ENCODE measurements at places on chromosomes 7 and 10.

DNA sequence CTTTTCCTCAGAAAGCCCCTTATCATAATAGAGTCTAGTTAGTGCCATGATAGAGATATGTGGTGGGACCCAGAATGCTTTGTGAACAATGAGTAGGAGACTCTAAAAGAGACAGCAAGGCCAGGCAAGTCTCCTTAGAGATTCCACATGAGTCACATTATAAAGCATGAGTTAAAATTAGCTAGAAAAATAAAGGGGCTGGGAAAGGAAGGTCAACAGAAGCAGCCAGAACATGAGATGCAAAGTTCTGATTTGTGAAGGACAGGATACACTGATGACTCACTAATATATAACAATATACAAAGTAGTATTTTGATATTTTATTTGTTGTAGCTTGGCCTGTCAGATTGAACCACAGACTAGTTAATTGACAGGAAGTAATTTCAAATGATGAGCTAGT, 25.3 kb upstream of the SNX13 start:
- no peaks in the 10 kb centered on the region for H3K27me3 ChIP-seq
- no peaks in the 10 kb centered on the region for H3K36me3 ChIP-seq
- H3K4me3 ChIP-seq: no peak overlapping the region

GRCh38 chr10:69407621-69408301, 9.0 kb downstream of the TACR2 start:
- DNase-seq: peak; percentile 44
- peak overlapping the region; percentile 29 for H3K4me3 ChIP-seq
- peaks cover 30% of the 10 kb centered on the region for H3K36me3 ChIP-seq
- peaks cover 21% of the 10 kb centered on the region for H3K4me1 ChIP-seq

DNA sequence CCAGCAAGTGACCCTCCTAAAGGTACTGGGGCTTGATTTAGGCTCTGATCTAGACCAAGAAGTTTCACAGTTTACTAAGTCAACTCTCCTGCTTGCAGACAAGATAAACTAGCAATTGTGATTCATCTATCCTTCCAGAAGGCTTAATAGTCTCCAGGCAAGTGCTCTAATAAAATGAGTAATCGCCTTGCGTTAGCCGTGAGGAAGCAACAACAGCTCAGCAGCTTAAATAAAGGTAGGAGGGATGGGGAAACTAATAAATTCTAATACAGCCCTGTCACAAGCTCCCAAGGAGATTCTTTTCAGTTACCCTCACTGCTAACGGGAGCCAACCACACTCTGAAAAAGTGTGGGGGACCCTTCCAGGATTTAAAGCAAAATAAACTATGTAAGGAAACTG, 48.4 kb downstream of the FRMD4A start:
- H3K4me1 ChIP-seq: no peaks in the 10 kb centered on the region
- no peak for DNase-seq
- H3K4me3 ChIP-seq: no peak overlapping the region

DNA sequence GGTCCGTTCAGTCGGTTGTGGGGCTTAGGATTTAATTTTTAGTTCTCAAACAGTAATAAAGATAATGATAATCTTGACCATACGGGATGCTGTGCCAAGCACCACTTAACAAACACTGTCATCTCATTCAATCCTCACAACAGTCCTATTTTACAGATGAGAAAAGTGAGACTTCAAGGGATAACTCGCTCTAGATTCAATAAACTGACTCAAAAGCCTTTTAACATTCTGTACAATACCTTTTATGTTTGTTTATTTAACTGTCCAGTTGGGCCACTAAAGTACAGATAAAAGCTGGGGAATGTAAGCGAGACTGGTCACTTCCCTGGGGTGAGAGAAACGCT, 437 bp upstream of the CFAP69 start:
- H3K27me3 ChIP-seq: no peaks in the 10 kb centered on the region
- H3K4me3 ChIP-seq: peak overlapping the region; percentile 92
- H3K27ac ChIP-seq: peak overlapping the region; percentile 88
- H3K4me1 ChIP-seq: peaks cover 28% of the 10 kb centered on the region
- peaks cover 41% of the 10 kb centered on the region for H3K36me3 ChIP-seq

- peaks cover 8% of the 10 kb centered on the region for H3K4me1 ChIP-seq
- H3K36me3 ChIP-seq: no peaks in the 10 kb centered on the region
- no peak for DNase-seq
- no peaks in the 10 kb centered on the region for H3K27me3 ChIP-seq
- no peak overlapping the region for H3K27ac ChIP-seq
These were observed 12.9 kb downstream of the SEC31B start for GRCh38 chr10:100506596-100507356.

DNA sequence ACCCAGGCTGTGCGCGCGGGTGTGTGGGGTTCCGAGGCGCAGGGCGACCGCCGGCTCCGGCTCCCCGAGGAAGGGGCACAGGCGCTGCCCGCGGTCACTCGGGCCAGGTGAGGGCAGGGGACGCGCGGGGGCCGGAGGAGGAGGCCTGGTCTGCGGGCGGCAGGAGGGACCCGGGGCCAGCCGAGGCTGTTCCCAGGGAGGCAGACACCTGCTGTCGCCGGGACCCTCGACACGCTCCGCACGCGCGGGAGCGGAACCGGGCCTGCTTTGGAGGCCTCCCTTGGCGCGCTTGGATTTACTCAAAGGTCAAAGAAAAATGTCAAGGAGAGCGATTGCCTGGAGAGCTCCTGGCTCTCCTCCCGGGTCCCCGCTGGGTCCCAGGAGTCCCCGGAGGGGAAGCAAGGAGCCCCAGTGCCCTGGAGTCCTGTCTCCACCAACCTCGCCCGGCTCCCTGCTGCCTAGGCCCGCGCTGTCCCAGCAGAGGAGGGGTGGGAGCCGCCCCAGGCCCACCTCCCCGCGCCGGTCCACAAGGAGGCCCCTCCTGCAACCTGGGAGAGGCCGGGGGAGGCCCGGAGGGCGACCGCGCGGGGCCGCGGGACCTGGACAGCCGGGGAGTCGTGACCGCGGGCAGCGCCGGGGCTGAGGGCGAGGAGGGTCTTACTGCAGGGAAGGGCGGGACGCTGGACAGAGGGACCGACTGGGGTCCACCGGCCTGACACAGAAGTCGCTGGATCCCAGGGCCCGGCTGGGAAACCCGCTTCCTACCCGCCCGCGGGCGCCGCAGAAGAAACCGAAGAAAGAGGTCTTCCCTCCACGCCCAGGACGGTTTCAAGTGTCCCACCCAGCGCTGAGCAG, 348.9 kb downstream of the DNAJB6 start:
- H3K27ac ChIP-seq: no peak overlapping the region
- H3K4me3 ChIP-seq: no peak overlapping the region
- no peaks in the 10 kb centered on the region for H3K4me1 ChIP-seq
- no peaks in the 10 kb centered on the region for H3K36me3 ChIP-seq

DNA sequence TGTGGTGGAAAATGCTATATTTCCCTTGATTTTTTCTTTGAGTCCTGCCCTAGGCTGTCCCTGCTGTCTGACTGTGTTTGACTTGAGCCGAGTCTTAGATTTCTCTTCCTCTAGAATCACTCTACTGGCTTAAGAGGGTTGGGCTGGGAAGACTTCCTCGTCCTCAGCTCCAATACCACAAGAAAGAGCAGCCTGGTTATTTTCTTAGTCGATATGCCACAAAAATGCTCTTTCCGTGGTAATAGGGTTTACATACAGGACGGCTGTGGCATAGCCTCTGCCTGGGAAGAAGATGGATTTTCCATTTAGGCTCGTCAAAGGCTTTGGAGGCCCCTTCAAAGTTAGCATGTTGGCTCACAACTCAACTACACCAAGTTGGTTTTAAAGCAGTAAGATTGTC, 212.0 kb upstream of the IGFBP3 start:
- H3K4me3 ChIP-seq: no peak overlapping the region
- H3K27me3 ChIP-seq: no peaks in the 10 kb centered on the region
- no peaks in the 10 kb centered on the region for H3K36me3 ChIP-seq
- no peak for DNase-seq
- H3K4me1 ChIP-seq: peaks cover 15% of the 10 kb centered on the region
- H3K27ac ChIP-seq: no peak overlapping the region

GRCh38 chr7:98168904-98169621, 42.2 kb upstream of the BHLHA15 start:
- no peaks in the 10 kb centered on the region for H3K27me3 ChIP-seq
- no peak overlapping the region for H3K4me3 ChIP-seq
- no peaks in the 10 kb centered on the region for H3K36me3 ChIP-seq
- no peak for DNase-seq
- no peaks in the 10 kb centered on the region for H3K4me1 ChIP-seq
- no peak overlapping the region for H3K27ac ChIP-seq

DNA sequence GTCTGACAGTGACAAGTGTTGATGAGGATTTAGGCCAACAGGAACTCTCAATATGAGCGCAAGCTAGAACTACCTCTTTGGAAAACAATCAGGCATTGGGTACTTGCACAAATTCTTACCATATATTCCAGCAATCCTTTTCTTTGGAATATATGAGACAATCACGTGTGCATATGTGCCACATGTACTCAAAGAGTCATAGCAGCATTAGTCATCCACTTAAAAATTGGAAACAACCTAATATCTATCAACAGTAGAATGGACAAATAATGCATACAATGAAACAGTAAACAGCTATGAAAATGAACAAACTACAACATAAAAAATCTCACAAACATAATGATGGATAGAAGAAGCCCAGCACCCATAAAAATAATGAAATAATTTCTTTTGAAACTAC, 179.7 kb downstream of the GLI3 start:
- H3K4me3 ChIP-seq: no peak overlapping the region
- peaks cover 2% of the 10 kb centered on the region for H3K27me3 ChIP-seq
- DNase-seq: no peak
- no peaks in the 10 kb centered on the region for H3K36me3 ChIP-seq
- no peaks in the 10 kb centered on the region for H3K4me1 ChIP-seq
- no peak overlapping the region for H3K27ac ChIP-seq

GRCh38 chr7:14104861-14105260, 115.4 kb upstream of the ETV1 start:
- no peak overlapping the region for H3K4me3 ChIP-seq
- DNase-seq: no peak
- H3K4me1 ChIP-seq: no peaks in the 10 kb centered on the region

GRCh38 chr7:80736371-80737125, 98.1 kb downstream of the CD36 start:
- no peaks in the 10 kb centered on the region for H3K36me3 ChIP-seq
- no peak for DNase-seq
- H3K27me3 ChIP-seq: no peaks in the 10 kb centered on the region
- no peak overlapping the region for H3K4me3 ChIP-seq

DNA sequence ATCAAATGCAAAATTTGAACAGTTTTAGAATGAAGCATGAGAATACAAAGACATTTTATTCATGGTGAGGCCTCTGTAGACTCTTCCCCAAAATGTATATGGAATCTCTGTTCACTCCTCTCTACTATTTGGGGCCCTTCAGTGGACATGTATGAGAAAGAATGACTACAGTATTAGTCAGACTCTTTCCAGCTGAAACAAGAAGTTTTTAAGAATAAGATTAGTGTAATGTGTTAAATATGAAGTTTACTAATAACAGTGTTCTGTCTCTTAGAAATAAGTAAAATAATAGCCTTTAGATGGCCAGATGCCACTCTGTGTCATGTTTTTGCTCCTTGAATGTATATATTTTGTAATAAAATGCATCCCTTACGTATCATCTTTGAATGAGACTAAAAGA, 585.6 kb downstream of the SUGCT start:
- H3K27ac ChIP-seq: no peak overlapping the region
- H3K27me3 ChIP-seq: no peaks in the 10 kb centered on the region
- DNase-seq: no peak
- H3K4me3 ChIP-seq: no peak overlapping the region
- no peaks in the 10 kb centered on the region for H3K36me3 ChIP-seq

DNA sequence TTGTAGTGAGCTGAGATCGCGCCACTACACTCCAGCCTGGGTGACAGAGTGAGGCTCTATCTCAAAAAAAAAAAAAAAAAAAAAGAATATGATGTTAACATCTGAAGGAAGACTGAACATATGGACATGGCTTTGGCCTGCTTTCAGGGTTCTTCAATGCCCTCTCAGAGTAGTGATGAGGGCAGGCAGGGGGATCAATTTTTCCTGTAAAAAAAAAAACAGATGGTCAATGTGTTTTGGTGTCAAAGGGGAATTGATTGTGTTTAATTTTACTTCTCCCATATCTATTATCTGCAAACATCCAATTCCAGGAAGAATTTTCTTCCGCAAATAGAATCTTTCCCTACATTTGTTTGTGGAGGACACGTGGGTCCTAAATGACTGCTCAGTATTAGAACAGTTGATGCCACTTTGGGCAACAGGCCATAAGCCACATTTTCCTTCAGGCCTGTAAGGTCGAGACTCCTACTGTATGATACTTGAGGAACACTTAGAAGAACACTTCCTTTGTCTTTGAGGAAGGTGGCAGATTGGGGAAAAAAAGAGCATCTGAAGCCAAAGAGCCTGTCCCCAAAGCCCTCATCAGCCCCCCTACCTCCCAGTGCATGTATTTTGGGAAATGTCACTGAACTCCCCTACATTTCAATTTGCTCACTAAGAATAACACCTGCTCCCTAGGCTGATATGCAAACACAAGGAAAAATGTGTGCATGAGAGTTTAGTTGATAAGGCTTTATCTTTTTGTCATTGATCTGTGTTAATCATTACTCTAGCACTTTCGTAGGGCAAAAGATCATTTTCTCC, 28.3 kb downstream of the MGAM2 start:
- peaks cover 35% of the 10 kb centered on the region for H3K4me1 ChIP-seq
- H3K27ac ChIP-seq: peak overlapping the region; percentile 77
- peaks cover 41% of the 10 kb centered on the region for H3K36me3 ChIP-seq
- no peak for DNase-seq
- H3K27me3 ChIP-seq: no peaks in the 10 kb centered on the region
- H3K4me3 ChIP-seq: peak overlapping the region; percentile 34

- DNase-seq: no peak
- H3K4me3 ChIP-seq: no peak overlapping the region
- H3K27ac ChIP-seq: no peak overlapping the region
- H3K4me1 ChIP-seq: peaks cover 17% of the 10 kb centered on the region
- H3K36me3 ChIP-seq: no peaks in the 10 kb centered on the region
- H3K27me3 ChIP-seq: peaks cover 33% of the 10 kb centered on the region
These were observed 126.7 kb upstream of the PRSS58 start for GRCh38 chr7:142384493-142384922.
